Stomach (tissue), 19 donors: ENCODE measurements at places on chromosomes 3 and 15.

GRCh38 chr3:102484363-102484762 is 49.5 kb downstream of the ZPLD1 start:
- no peak for DNase-seq

DNA sequence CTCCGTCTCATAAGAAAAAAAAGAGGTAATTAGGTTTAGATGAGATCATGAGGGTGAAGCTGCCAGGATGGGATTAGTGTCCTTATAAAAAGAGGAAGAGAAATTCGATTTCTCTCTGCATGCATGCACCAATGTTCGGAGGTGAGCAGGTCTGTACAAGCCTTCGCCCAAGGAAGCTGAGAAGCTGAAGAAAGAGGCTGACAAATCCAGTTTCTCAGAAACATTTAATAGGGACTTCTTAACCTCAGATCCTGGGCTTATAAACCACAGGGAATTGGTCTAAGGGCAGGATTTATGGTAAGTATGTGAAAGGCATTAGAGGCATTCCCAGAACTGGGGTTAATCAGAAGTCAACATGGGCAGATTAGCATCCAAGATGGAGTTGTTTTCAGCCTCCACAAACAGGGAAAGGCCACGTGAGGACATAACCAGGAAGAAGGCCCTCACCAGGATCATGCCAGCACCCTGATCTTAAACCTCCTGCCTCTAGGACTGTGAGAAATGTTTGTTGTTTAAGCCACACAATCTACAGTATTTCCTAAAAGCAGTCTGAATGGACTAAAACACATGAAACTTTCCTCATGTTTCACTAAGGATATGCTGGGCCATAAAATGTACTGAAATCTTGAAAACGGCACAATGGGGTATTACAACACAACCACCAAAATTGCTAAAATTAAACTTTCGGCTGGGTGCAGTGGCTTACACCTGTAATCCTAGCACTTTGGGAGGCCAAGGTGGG is 11.3 kb downstream of the SHISA5 start:
- no peak for DNase-seq

DNA sequence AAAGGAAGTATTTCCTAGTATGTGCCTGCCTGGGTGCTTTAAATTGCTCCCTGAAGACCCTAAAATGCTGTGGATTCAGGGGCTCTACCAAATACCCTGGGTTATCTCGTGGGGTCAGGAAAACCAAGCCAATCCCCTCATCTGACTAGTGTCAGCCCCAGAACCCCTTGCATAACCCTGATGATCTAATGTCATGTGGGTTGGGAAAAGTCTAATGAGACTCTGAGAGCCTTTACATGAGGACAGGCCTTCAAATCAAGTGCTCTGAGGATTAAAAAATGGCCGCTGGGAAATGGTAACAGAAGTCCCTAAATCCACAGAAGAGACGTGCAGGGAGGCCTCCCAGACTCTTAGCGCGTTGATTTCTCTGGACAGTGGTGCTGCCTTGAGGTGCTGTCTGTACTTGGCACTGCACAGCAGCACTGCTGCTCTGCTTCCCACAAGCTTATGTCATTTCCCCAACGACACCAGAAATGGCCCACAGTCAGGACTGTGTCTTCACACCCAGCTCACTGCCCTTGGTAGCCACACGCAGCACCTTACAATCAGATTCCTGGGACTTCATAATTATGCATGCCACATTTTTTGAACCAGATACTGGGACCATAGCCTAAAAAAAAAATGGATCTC is 16.6 kb downstream of the EIF4E3 start:
- no peak for DNase-seq

DNA sequence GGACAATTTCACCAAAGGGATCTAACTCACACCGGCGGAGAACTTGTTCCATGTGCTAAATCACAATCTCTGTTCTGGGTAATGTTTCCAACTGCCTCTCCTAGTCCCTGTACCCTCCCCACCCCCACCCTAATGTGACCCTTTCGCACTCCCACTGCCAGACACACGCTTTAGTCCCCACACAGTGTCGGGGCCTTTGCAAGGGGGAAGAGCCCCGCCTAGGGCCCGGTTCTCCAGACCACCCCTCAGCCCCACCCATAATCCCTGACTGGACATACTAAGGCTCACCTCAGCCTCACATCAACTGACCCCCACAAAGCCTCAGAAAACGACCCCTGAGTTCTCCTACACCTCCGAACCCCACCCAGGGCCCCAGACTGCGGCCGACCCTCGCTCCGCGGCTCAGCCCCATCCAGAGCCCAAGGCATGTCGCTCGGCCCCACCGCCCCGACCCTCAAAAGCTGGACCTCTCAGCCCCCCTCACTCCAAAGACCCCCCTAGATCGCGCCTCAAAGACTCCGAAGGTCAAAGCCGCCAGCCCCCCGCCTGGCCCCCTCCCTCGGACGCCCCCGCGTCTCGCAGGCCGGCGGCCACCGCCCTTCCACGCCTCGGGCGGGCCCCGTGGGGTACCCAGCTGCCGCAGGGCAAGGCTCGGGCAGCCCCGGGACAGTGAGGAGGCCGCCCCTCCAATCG is 72.0 kb upstream of the MAP4 start:
- peak; percentile 77 for DNase-seq

DNA sequence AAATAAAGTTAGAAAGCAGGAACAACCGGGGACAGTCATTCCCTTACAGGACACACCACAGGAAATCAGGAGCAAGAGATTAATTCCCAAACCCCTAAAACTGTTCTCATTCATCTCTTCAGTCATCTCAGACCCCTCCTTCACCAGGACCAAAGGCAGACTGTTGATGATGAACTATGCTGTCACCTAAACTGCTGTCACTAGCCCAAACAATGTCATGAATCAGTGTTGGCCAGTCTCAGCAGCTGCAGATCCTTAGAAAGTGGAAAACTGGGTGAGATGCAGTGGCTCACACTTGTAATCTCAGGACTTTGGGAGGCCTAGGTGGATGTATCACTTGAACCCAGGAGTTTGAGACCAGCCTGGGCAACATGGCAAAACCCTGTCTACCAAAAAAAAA is 909.6 kb downstream of the ROBO1 start:
- DNase-seq = no peak

DNA sequence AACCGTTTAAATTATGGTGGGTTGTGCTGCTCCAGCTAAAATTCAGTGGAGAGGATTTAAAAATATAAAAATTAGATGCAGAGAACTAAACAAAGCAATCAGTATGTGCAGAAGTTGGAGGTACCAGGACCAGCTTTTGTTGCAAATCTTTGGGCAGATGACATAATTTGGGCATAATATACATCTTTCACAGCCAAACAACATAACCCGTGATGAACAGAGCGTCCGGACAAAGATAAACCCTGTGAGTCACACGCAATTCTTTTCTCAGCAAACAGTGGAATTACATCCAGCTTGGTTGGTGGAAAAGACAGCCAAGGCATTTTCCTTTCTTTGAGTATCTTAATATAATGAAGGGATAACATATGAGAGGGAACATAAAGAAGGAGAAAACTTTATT is 419.4 kb upstream of the ADAMTS9 start:
- peak; percentile 20 for DNase-seq

DNA sequence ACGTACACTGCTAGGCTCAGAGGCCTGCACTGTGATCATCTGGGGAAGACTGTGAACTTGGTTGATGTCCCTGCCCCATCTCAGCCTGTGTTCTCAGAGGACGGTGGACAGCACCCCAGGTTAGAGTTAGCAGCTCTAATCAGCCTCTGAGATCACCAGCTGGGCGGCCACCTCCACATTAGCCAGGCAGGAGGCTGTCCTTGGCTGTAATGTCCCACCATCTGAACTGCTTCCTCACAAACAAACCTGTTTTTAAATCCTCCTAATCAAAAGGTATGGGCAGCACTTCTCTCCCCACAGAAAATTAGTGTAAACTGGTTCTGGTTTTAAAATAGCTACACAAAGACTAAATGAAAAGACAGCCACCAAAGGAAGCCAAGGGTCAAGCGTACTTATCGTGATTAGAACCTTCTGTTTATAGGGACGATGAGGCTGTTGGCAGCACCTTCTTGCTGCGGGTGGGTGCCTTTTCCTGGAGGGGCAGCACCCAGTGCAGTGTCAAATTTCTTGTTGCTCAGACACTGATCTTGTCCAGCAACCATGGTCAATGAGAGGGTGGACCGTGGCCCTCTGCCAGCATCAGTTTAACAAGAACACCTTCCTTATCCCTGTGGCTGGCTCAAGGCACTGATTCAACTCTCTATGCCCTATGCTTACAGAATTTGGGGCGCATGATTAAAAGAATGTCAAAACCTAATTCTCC is 24.6 kb downstream of the ACSBG1 start:
- peak; percentile 49 for DNase-seq

GRCh38 chr3:24154781-24155180 is 209.7 kb downstream of the NR1D2 start:
- DNase-seq = no peak

DNA sequence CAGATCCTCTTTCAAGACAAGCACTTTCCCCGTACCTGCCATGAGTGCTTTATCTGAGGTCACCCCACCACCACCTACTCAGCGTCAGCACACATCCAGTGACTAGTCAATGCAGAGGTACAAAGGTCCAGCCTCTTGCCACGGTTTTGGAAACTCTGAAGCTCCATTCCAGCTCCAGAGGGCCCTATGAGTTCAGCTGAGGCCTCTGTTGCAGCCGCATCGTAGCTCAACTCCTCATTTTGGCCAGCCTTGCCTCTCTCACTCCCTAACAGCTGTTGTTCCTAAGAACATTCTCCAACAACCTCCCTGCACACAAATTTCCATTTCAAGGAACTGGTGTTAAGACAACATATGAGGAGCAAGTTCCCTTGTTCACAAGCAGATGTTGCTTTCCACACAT is 405.1 kb upstream of the PROK2 start:
- no peak for DNase-seq

DNA sequence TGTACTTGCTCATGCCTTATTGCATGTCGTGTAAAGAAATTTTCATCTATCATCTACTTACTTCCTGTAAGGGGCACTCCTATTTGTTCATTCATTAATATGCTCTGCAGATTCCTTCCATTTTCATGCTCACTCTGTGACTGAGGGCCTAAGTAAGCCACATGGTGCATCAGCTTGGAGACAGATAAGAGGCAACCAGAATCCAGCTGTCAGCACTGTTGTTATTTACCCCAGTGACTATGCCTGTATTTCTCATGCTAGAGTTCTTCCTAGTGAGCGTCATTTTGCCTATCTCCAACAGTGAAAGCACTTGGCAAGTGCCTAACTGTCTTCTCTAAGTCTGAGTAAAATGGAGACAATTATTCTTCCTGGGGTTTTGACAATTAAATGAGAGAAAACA is 124.8 kb upstream of the ABI3BP start:
- DNase-seq = no peak

DNA sequence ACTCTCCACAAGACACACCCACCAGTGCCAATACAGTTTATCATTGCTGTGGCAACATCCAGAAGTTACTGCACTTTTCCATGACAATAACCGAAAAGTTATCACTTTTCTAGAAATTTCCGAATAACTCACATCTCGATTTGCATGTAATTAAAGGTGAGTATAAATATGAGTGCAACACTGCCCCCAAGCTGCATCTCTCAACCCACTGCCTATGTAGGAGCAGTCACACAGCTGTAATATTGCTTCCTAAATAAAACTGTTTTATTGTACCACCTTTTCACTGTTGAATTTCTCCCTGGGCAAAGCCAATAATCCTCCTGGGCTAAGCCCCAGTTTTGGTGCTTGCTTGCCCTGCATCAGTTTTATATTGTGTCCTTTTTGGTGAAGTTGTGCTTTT is 601.0 kb upstream of the EPHA6 start:
- DNase-seq = no peak

DNA sequence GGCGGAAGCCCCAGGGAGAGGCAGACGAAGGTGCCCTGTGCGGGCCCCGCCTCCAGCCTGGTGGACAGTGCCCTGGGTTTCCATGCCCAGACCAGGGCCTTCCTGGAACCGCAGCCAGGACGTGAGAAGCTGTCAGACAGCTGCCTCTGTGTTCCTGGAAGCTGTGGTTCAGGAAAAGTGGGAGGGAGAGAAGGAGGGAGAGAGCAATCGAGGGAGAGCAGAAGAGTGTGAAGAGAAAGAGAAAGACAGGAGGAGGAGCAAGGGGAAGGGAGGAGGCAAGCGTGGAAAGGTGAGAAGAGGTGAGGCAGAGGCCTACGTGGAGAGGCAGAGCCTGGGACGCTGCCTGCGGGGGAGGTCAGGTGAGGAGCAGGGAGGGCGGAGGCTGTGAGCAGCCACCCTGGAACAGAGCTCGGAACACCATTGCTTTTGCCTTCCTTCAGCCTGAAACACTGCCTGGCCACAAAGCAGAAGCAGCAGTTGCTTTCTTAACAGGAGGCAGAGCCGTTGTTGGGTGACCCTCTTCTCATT is 18.6 kb downstream of the ZDHHC19 start:
- DNase-seq = peak; percentile 39

- DNase-seq = no peak
These were observed 75.5 kb upstream of the XCR1 start for GRCh38 chr3:46102780-46103130.

DNA sequence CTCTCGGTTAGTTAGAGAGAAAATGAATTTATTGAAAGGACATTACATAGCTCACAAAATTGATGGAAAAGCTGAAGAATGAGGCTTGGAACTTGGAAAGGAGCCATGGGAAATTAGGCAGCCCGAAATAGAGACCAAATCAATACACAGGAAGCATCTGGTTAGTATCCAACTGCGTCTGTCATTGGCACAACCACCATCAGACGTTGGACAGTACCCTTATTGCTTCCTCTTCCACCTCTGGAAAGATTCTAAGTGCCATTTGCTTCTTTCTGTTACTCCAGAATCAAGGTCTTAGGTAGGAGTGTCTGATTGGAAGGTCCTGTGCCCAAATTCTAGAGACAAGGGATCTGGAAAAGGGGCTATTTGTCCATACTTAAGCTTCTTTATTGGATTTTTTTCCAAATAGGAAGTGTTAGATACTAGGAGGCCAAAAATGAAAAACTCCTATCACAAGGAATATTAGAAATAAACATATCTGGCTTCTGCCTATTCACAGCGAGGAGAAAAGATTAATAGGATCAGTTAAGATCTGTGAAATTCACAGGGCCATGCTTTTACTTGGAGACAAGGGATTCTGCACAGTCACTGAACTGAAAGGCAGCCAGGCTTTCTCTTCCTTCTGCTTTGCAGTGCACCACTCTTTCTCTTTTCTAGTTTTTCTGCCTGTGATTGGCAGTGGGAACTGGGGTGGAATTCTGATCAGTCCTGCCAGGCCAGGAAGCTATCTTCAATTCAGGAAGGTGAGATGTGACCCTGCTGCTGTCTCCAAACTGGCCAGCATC is 10.7 kb upstream of the HACD2 start:
- no peak for DNase-seq

- DNase-seq = no peak
These were observed 18.8 kb downstream of the ACKR4 start for GRCh38 chr3:132615881-132616280.

- no peak for DNase-seq
These were observed 8.2 kb downstream of the ZIC4 start for GRCh38 chr3:147397875-147398812.

DNA sequence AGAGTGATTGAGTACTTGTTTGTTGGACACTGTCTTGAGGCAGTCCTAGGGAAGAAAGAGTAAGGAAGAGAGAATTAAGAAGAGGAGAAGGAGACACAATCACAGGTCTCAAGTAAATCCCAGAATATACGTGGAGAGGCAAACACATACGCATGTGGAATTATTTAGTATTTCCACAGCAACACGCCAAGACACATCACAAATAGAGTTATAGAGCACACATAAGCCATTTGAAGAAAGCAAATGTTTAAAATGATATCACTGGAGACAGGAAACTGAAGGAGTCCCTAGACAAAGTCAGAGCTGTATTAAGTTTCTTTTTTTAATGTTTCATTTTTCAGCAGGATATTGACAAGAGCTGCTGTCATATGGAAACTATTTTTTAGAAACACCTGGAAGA is 206.1 kb upstream of the LRIG1 start:
- no peak for DNase-seq
